ENCODE measurements at places on chromosomes 3 and 15.

DNA sequence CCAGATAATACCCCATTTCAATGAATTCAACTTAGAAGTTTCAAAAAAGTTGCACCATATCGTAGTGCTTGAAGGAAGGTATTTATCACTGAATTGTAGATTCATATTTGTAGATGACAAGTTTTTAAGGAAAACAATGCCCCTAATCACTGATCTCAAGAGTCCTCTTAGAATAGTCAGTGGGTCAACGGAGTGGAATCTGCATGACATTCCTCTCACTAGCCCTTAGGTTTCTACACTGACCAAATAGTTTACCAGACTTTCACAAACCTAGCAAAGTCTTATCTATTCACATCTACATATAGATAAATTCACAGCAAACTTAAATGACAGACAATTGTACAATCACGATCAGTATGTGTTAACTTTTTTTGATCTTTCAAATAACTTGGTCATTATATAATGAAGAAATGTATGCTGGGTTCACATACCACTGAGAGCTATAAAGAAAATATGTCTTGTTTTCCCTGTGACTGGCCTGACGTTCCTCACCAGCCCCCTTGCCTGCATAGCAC, 35.7 kb upstream of the PHLDB2 start:
- no peak for DNase-seq

DNA sequence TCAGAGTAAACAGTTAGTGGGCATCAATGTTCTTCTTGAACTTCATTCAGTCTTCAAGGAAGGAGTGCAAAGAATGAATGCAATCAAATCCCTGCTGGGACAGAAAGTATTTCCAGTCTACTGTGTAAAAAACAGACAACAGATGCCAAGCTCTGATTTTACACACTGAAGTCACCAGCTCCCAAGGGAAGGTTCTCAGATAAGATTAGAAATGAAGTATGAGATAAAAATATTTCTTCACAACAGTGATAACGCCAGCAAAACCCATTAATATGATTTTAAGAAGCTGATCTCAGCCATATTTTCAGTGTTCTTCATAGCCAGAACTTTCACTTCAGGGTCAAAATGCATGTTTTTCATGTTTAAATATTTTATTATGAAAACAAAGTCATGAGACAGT, 265.6 kb downstream of the CTNNB1 start:
- no peak for DNase-seq

DNA sequence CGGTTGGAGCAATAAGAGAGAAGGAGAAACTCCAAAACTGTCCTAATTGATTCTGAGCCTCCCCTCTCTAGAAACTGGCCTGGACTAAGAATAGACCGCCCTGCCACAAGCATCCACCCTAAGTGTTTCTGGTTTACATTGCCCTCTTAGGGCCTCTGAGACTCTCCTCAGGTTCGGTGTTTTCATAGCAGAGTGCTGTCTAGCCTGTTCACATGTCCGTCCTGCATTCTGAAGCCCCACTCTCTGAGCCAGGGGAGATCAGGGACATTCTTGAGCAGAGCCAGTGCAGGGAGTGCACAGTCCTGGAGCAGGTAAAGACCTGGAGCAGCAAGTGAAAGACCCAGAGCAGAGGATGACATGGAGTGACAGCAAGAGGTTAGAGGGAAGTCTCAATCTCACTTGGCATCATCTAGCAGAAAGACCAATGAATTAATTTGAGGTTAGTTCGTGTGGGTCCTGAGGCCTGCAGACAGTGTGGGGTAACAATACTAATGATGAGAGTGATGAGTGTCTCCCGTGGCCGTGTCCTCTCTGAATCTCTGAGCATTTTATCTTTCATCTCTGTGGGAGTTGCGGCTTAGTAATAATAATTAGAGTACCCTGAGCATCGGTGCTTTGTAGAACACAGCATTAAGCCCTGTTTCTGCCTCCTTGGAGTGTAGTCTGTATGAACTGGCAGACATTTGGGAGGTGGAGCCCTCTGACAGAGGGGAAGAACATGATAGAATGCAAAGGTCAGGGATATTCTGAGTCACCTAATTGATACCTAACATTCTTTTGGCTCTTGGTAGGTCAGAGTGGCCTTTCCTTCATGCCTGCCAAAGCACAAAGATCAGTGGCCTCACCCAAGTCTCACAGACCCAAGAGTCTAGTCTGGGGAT, 24.6 kb downstream of the MAPKBP1 start:
- no peak for DNase-seq

DNA sequence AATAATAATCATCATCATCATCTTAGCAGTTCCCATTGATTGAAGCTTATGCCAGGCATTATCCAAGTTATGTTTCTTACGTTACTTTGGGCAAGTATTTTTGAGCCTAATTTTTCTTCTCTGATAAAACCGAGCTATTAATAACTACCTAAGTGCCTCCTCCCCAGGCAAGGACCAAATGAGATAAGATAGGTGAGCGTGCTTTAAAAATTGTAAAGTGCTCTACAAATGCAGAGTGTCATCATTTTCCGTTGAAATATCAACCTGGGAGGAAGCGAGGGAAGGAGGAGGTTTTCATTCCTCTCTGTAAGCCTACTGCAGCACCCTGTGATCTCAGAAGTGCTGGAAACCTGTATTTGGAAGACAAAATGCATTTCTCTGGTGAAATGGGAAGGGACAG, 96.7 kb upstream of the MITF start:
- no peak for DNase-seq

- DNase-seq: no peak
Measured at GRCh38 chr3:17444865-17445264, 297.6 kb downstream of the TBC1D5 start.

GRCh38 chr3:34102288-34102687, 303.9 kb downstream of the PDCD6IP start:
- DNase-seq: no peak

- no peak for DNase-seq
Measured at GRCh38 chr15:56232058-56232457, 11.6 kb downstream of the RFX7 start.

DNA sequence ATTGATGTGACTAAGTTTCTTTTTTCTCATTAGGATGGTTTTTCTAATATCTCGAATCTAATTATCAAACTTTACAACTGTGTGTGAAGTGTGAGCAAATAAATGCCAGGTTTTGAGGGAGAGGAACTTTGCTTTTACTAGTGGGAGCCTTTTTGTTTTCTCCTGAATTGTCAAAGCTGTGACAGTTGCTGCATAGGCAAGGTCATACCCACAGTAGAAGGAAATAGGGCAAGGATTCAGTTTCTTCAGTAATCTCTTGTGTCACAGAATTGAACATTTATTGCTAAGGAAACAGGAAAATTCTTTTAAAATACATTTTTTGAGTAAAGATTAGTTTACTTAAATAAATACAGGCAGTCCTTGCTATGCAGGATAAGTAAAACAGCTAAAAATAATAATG, 19.5 kb downstream of the GMPS start:
- DNase-seq: no peak

GRCh38 chr3:128313071-128313725, 153.5 kb downstream of the DNAJB8 start:
- no peak for DNase-seq

- no peak for DNase-seq
Measured at GRCh38 chr15:40349163-40349562, 1.7 kb upstream of the PHGR1 start.

DNA sequence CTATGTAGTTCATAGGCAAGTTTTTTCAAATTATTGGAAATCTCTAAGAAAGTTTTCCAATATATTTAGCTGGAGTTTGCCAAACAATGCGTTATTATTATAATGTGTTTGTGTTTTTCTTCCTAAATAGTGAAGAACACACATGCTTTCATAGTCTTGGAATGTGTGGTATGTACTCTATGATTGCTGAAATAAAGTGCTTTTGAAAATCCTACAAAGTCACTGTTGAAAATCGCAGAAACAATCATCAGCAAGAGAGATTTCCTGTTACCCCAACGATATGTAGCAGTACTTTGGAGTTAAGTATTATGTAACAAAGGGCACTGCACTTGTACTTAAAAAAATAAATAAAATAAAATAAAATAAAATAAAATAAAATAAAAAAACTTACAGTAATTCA, 796.2 kb downstream of the NAALADL2 start:
- DNase-seq: no peak

GRCh38 chr3:188133219-188133618, 20.7 kb upstream of the LPP start:
- DNase-seq: no peak

GRCh38 chr3:63936925-63937324, 24.7 kb upstream of the SCAANT1 start:
- DNase-seq: no peak
